Myocyte (in vitro differentiated cells): ENCODE measurements at places on chromosomes 3 and 15. TPM values are rescaled to one million over a fixed set of nuclear protein-coding genes. Genes with fewer than 3 reads are reported as not detected.
A peak's percentile ranks its signal among the peaks of the same experiment; 100 is the strongest.

GRCh38 chr3:124142389-124142970, 150.6 kb upstream of the ROPN1 start:
- no peak for DNase-seq

DNA sequence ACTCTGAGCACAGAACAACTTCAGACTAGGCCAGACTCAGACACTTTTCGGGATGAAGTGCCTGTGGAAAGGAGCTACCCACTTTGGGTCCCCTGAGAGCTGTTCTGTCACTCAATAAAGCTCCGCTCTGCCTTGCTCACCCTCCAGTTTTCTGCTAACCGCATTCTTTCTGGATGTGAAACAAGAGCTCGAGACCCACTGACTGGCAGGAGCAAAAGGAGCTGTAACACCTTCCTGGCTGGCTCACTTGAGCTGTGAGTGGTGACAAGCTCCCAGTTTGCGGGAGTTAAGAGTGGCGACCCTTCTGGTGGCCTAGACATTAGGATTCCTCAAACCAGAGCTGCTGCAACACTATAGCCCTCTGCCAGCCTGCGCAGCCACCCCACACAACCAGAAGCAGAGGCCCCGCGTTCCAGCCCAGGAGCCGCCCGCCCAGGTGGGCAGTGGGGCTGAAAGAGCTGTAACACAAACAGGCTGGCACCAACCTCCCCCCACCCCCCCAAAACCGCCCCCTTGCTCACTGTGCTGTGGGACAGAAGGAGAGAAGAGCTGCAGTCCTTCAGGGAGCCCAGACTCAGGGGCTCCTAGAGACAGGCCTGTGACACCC, 1178.1 kb upstream of the GBE1 start:
- DNase-seq = no peak

- no peak for DNase-seq
Measured at GRCh38 chr3:131551761-131552160, 49.0 kb upstream of the MRPL3 start.

DNA sequence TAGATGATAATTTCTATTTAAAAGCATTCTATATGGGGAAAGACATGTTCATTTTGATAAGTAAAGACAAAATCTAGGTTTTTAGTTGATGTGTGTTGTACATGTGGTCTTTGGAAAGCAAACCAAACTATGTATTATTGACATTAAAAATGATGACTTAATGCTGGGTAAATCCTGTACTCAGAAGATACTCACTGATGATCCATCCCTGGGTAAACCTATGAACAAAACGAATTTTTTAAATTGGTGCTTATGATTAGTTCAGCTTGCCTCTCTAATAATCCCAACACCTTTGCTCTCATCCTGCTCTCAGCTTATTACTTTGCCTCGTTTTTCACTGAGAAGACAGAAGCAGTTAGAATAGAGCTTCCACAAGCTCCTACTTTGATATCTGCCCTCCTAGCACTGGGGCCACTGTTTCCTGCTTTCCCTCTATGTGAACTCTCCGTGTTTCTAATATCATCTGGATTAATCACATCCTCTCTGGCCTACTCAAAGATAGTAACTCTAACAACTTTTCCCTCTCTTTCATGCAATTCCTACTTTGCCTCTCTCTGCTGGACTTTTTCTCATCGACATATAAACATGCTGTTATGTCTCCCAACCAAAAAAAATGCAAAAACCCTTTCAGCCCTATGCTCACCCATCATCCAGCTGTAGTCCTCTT, 29.3 kb downstream of the RARRES1 start:
- DNase-seq = no peak

- DNase-seq = no peak
Measured at GRCh38 chr15:100939791-100940190, 20.6 kb downstream of the LRRK1 start.

DNA sequence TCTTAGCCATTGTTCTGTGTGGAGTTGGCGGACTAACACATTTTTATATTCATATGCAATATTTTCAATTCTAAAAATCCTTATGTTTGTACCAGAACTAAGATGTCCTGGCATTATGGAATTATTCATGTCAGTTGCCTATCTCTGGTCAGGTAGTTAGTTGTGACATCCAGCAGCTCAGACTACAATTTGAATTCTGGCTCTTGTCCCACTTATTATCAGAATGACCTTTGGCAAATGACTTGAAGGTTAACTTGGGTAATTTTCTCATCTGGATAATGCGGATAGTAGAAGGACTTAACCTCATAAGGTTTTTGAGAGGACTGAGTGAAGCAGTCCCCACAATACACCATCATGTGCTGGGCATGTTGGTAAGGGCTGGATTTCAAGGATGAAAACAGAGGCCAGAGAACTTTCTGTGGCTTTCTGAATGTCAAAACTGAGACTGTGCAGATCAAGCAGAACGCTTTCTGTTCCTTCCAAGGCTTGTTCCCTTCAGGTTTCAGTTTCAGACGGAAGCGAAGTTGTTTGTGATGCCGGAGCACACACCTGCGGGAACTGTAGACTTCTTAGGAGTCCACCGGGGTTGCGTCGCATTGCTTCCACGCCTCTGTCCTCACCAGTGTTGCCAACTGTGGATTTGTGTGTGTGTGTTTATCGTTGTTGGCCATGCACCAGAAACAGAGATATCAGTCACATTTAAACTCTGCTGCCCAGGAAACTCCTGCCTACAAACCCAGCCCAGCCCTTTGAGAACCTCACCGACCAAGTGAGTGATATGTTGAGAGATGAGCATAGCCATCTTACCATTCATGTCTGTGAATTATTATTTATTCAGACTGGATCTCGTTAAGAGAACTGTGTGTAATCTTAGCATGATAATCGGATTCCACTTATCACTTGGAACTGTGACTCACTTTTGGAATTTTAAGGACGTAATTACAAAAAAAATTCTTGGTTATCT, 76.0 kb downstream of the PTPRG start:
- no peak for DNase-seq

- DNase-seq = no peak
Measured at GRCh38 chr15:65612616-65612946, 1.6 kb upstream of the INTS14 start.

GRCh38 chr3:58608648-58609047, 31.5 kb upstream of the FAM107A start:
- no peak for DNase-seq

GRCh38 chr3:69869643-69870042, 129.9 kb upstream of the SAMMSON start:
- no peak for DNase-seq

- DNase-seq = no peak
Measured at GRCh38 chr3:137081711-137082110, 123.9 kb downstream of the IL20RB start.

DNA sequence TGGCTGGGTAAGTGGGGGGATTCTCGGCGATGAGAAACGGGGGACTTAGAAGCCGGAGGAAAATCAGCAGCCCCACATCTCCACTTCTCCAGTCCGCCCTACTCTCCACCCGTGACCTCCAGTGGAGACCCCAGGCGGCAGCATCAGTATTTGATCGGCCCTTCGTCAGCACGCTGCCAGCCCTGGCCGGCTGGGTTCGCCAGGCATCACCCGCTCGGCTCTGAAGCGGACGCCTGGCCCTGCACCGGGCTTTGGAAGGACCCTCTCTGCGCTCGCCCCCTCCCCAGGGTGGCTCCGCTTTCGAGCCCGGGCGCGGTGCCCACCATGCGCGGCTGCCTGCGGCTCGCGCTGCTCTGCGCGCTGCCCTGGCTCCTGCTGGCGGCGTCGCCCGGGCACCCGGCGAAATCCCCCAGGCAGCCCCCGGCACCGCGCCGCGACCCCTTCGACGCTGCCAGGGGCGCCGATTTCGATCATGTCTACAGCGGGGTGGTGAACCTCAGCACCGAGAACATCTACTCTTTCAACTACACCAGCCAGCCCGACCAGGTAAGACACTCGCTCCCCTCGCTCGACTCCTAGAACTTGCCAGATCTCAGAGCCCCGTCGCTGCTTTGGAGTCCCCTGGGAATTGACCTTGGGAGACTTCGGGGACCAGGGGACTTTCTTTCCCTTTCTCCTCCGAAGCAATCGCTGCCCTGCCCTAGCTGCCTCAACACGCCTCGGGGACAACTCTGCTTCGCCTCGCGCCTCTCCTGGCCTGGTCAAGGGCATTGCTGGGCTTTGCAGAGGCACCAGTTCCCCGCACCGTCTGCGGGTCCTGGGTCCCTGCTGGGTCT, 561 bp downstream of the SIDT1 start:
- peak; percentile 21 for DNase-seq

DNA sequence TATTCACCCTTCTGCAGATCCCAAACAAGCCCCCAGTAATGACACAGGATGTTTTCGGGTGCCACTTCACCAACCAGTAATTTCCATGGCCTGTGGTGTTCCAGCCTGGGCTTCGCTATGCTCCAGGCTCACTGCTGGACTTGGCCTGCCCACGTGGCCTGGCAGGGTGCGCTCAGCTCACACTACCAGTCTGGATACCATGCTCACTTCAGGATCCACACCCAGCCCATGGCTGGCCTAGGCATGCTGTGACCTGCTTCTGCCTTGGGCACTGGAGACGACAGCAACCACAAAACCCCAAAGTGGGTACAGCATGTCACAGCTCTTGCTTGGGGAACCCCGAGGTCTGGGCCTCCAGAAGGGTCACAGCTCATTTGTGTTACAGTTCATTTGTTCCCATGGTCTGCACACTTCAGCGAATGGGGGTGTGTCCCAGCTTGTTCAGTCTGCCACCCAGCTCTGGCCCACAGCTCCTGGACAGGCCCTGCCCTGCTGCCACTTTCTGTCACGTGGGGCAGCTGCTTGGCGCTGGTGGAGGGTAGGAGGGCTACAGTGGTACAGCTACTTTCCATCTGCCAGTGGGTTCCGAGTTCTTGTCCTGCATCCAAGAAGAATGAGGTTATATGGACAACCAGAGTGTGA, 650.8 kb downstream of the MCTP2 start:
- DNase-seq = no peak

- DNase-seq = no peak
Measured at GRCh38 chr3:20280257-20280656, 94.3 kb upstream of the SGO1 start.

- DNase-seq = peak; percentile 33
Measured at GRCh38 chr15:38253351-38253781, 730 bp downstream of the SPRED1 start.

DNA sequence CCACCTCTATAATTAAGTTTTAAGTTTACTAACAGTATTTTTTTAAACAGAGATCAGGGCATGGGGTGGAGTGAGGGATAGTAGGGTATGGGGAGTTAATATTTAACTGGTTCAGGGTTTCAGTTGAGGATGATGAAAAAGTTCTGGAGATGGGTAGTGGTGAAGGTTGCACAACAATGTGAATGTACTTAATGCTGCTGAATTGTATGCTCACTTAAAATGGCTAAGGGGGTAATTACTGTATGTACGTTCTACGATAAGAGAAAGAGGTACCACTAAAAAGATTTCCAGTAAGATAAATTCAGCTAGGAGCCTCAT, 101.4 kb downstream of the TNIK start:
- no peak for DNase-seq

DNA sequence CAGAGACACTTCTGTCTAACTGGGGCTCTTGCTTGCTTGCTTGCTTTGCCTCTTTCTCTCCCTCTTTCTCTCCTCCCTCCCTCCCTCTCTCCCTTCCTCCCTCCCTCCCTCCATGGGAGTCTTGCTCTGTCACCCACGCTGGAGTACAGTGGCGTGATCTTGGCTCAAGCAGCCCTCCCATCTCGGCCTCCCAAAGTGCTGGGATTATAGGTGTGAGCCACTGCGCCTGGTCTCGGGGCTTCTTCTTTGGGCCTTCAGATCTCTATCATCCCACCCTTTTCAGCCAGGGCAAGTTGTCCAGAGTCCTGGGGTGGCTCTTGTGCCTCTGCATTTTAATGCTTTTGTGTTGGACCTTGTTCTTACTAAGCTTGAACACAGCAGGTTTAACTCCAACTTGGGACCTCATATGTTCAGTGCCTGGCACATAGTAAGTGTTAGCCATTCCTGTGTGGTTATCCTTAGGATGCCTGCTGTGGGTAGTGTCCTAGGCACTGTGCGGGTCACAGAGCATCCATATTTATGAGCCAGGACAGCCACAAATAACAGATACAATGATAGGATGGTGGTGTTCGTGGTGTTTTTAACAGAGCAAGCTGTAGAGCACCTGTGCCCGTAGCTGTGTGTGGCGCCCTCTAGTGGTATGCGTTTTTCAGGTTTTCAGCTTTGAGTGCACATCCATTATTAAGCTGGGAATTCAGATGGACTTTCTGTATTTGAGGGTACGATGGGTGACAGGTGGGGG, 75.1 kb downstream of the CCK start:
- DNase-seq = peak; percentile 58

GRCh38 chr3:158314426-158315357, 204.8 kb downstream of the RSRC1 start:
- no peak for DNase-seq

GRCh38 chr3:40267937-40268724, 41.4 kb upstream of the EIF1B start:
- no peak for DNase-seq

- no peak for DNase-seq
Measured at GRCh38 chr3:42762046-42762724, 10.9 kb downstream of the CCDC13 start.

- no peak for DNase-seq
Measured at GRCh38 chr3:74839566-74839965, 225.1 kb upstream of the CNTN3 start.

GRCh38 chr15:60396560-60396957, 1.2 kb downstream of the ANXA2 start:
- no peak for DNase-seq

- peak; percentile 31 for DNase-seq
Measured at GRCh38 chr3:50028346-50028745, 60.4 kb upstream of the RBM5 start.

GRCh38 chr3:118966700-118967099, 67.9 kb downstream of the IGSF11 start:
- no peak for DNase-seq

DNA sequence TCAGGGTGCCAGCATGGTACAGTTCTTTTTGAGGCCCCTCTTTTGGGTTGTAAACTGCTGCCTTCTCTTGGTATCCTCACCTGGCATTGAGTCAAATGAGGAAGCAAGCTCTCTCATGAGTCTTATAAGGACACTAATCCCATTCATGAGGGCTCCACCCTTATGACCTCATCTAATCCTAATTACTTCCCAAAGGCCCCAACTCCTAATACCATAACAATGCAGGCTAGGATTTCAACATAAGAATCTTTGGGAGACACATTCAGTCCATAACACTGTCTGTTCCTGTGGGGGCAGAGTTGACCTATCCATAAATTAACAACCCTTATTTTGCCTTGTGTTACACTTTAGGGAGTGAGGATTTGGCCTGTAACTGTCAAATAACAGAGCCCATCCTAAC, 278.3 kb downstream of the LRTM1 start:
- no peak for DNase-seq

- DNase-seq = peak; percentile 49
Measured at GRCh38 chr15:52136442-52136980, 23.9 kb upstream of the BCL2L10 start.

Gene PSTPIP1
- not detected in 2 replicates for total RNA-seq

Gene SPINK8
- total RNA-seq = not detected in 2 replicates

Gene RETNLB
- not detected in 2 replicates for total RNA-seq

Gene GPR149
- total RNA-seq = not detected in 2 replicates

Gene IQSEC1
- total RNA-seq = 15.6 and 25.3 TPM in 2 replicates

Gene TMIE
- 0.42 and 0.43 TPM in 2 replicates for total RNA-seq

Gene NME9
- total RNA-seq = not detected in 2 replicates

Gene CAMKV
- total RNA-seq = not detected in 2 replicates

Gene ANKUB1
- not detected in 2 replicates for total RNA-seq

Gene GHRL
- not detected in 2 replicates for total RNA-seq

Gene ACOX2
- total RNA-seq = 0.16 and 0.91 TPM in 2 replicates
